ENCODE measurements at places on chromosomes 13 and 19.

DNA sequence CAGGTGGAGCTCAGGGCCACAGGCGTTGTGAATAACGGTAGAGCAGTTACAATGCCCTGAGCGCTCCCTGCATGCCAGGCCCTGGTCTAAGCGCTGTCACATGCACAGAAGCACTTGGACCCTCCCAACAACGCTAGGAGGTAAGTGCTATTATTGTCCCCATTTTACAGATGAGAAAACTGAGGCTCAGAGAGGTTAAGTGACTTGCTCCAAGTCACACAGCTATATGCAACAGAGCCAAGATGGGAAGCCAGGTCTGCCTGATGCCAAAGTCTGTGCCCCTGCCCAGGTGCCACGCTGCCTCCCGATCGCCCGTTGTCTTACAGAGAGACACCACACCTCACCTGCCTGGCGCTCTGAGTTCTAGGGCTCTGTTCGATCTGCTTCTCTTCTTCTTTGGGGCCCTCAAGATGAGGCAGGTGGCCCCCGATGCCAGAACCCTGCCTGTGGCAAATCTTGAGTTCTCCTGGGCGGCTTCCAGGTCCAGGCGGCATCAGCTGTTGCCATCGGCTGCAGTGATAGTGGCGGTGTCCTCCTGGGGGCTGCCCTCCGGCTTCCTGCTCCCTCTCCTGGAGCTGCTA is 20.0 kb downstream of the YIPF2 start:
- DNase-seq = no peak

DNA sequence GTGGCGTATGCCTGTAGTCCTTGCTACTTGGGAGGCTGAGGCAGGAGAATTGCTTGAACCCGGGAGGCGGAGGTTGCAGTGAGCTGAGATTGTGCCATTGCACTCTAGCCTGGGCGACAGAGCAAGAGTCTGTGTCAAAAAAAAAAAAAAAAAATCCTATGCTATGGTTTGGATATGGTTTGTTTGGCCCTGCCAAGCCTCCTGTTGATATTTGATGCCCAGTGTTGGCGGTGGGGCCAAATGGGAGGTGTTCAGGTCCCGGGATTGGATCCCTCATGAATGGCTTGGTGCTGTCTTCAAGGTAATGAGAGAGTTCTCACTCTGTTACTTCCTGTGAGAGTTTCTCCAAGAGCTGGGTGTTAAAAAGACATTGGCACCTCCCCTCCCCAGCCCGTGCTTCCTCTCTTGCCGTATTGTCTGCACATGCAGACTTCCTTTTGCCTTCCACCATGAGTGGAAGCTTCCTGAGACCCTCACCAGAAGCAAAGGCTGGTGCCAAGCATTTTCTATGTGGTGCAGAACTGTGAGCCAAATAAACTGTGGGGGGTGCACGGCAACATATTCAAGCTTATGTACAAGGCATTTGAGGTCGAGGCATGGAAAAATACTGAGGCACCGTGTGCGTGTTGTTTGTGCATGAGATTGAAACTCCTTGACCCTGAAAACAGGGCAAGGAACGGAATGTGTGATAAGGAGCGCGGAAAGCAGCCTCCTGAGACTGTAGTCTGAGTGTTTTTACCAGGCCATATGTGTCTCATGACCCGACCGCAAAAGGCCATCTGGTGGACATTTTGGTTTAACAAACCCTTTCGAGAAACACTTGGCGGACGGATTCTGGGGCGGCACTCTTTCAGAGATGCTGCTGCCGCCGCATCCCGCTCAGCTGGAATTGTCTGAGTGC is 7.3 kb downstream of the SIGLEC9 start:
- DNase-seq = no peak

DNA sequence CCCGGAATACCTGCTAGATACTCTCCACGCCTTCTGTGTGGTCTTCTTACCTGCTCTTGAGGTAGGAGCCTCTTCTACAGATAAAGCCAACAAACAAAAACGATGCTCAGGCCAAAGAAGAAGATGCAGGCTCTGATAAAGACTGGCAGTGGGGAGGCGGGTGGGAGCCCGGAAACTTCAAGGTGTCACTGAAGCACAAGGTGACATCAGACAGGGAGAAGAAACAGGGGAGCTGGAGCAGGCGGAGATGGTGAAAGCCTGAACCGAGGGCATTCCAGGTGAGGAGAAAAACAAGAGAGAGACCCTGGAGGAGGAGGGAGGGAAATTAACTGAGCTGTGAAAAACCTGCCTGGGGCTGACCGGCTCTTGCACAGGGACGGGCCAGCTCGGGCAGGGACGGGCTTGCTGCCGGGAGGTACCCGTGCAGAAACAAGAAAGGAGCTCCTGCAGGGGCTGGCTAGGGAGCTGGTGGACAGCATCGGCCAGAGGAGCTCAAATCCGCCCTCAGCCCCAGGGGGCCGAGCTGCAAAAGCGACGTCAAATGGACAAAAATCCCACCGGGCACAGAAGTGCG is 19.0 kb downstream of the GNG7 start:
- DNase-seq = no peak

- DNase-seq = no peak
Observed at GRCh38 chr13:44573071-44573470, 3.1 kb downstream of the TSC22D1 start.

- peak; percentile 52 for DNase-seq
Observed at GRCh38 chr19:17468302-17469091, 1.8 kb upstream of the SLC27A1 start.

- no peak for DNase-seq
Observed at GRCh38 chr19:44718441-44719261, 19.7 kb downstream of the CEACAM16 start.

DNA sequence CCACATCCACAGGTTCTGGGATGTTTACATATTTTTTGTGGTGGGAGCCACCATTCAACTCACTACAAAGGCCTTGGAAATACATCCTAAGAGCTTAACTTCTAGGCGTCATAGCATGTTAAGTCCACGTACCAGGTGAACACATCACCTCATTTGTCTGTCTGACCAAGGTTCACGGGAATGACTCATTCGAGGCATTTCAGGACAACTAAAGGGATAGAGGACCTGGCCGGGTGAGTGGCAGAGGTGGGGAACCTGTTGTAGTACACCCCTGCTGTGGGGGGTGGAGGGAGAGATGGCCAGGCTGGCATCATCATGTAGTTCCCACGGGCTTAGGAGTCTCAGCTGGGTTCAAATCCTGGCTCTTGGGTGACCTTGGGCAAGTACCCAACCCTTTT is 51.5 kb downstream of the BICRA start:
- no peak for DNase-seq

DNA sequence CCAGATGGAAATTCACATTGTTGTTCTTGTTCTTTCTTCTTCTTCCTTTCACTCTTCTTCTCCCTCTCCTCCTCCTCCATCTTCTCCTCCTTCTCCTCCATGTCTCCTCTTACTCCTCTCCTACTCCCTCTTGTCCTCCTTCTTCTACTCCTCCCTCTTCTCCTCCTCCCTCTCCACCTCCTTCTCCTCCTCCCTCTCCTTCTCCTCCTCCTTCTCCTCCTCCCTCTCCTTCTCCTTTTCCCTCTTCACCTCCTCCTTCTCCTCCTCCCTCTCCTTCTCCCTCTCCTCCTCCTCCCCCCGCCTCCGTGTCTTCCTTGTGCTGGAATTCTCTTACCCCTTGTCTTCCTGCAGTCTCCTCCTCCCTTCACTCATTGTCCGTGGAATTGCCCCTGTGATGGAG is 18.4 kb downstream of the CABP5 start:
- DNase-seq = no peak

GRCh38 chr19:4379383-4380253 is 20.7 kb downstream of the SH3GL1 start:
- DNase-seq = no peak

DNA sequence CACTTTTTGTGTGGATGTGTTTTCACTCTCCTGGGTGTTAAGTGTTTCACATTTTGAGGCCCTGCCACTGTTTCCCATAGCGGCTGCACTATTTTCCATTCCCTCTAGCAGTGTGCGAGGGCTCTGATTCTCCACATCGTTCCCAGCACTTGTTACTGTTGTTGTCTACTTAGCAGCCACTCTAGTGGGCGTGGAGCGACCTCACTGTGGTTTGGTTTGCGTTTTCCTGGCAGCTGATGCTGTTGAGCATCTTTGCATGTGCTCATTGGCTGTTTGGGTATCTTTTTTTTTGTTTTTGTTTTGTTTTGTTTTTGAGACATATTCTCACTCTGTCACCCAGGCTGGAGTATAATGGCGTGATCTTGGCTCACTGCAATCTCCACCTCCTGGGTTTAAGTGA is 14.4 kb downstream of the NAXD start:
- DNase-seq = no peak

- DNase-seq = no peak
Observed at GRCh38 chr13:81929988-81930387, 1589.1 kb upstream of the SPRY2 start.

DNA sequence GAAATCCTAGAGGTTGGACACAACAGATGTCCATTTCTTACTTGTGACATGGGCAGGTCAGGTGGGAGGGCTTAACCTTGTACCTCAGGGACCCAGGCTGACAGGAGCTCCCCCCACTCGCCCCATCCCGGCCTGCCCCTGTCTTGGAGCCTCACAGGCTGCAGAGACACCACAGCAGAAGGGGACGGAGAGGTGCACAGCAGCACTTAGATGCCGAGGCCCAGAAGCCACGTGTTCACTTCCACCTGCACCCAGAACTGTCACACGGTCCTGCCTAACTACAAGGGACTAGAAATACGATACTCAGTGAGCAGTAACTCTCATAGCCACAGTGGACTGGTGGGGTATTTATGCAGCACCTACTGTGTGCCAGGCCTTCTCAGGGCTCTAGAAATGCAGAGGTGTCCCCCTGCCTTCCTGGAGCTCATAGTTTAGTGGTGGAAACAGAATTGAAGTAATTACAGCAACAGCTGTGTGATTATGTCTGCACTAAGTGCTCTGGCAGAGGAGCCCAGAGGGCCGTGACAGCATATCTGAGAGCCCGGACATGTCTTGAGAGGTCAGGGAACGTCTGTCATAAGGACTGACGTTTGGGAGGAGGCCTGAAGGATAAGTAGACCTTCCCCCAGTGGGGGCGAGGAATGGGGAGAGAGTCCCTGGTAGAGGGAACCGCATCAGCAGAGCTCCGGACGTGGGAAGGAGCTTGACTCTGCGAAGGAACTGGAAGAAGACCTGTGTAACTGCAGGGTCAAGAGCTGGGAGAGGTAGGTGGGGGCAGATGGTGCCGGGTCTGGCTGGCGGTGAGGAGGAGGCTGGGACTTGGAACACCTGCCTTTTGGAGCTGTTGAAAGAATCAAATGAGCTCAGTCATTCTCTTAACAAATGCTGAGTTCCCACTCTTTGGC is 130.0 kb downstream of the SIPA1L3 start:
- no peak for DNase-seq

DNA sequence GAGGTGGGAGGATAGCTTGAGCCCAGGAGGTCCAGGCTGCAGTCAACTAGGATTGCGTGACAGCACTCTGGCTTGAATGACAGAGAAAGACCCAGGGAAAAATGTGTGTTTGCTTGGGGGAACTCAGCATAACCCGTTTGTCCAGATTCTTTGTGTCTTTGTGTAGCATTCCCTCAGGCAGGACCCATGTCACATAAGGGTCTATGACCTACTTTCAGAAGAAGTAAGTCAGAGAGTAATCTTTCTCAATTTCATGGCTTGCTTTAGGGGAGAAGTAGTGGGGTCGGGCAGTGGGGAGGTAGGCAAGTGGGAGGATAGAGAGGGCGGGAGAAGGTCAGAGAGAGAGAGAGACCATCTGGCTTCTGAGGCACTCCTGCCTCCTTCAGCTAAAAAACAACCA is 11.9 kb upstream of the PSPC1 start:
- no peak for DNase-seq

DNA sequence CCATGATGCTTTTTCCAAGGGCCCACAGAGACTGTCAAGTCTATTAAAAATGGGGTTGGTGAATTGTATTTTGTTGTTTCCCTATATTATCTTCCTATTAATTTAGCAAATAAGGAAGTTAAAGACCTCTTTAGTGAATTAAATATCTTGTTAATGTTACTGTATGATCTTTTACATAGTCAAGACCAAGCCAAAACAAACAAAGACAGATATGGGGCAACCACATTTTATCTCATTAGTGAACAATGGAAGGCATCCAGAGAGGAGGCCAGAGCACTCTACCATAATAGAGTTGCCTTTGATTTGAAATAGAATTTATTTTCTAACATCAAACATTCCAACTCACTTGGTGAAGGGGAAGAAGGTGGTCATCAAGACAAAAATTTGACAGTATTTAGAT is 169.4 kb downstream of the B3GLCT start:
- no peak for DNase-seq

DNA sequence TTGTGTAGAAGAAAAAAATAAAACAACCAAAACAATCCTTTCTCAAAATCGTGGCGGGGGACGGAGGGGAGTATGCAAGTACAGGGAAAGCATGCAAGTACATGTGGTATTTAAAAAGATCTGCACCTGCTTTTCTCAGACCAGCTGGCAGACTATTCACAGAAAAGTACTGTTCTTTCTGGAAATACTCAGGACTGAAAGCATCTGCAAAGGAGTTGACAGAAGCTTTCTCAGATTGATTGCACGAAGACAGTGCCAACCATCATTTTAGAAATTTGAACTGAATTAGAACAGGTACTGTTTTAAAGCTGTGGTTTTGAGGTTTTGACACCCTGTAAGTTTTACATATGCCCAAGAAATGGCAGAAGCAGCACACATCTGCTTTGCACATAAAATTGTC is 19.8 kb upstream of the PCDH8 start:
- no peak for DNase-seq

DNA sequence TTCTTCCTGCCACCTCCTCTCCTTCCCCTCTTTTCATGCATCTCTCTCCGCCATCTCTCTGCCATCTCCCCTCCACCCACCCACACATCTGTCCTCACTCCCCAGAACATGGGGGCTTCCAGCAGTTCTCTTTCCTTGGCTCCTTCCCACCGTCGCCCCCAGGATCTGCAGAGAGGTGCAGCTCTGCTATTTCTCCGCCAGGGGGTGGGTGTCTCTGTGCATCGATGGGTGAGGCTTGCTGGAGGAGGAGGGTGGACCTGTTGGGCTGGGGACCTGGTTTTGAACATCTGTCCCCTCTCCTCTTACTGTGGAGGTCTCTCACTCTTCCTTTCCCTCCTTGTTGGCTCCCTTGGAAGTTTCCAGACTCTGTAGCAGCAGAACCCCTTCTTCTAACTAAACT is 51.7 kb downstream of the MYH14 start:
- DNase-seq = no peak

- DNase-seq = no peak
Observed at GRCh38 chr13:107843681-107844080, 371.7 kb downstream of the LIG4 start.

GRCh38 chr19:58182577-58182988 is 278 bp upstream of the ZNF274 start:
- DNase-seq = no peak

- no peak for DNase-seq
Observed at GRCh38 chr19:8361921-8362793, 1.8 kb upstream of the ANGPTL4 start.

DNA sequence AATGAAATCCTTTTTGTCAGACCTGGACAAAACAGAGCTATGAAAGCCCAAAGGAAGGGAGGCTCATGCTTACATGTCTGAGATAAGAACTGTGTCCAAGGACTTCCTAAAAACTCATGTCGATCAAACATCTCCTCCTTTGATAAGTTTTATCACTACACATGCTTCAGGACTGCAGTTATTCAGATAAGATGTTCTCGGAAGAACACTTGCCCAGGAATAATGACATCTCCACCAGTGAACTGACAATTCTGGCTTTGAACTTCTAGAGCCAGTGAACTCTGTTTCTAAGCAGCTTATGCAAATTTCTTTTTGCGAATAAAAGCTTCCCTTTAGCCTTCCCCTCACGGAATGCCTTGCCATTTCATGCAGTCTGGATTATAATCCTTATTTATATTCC is 561.6 kb downstream of the TBC1D4 start:
- DNase-seq = no peak
